ENCODE measurements at places on chromosomes 6 and 20.

GRCh38 chr6:148291876-148292275 is 50.8 kb upstream of the SASH1 start:
- no peak for DNase-seq

DNA sequence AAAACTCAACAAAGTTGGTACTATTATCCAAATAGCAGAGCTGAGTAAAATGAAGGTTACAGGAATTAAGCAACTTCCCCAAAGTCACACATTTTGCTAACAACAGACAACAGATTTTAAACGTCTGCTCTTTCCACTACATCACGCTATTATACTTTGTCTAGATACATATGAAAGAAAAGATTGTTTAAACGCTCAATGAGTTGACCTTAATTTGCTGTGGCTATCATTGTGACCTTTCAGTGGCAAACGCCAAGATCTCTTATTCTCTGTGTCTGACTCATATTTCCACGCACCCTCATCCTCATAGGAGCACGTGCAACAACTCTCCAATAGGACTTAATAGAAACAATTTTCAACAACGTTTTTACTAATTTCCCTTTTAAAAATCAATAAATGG is 540.1 kb downstream of the MAFB start:
- no peak for DNase-seq

- DNase-seq: no peak
Measured at GRCh38 chr20:5465604-5465927, 148.8 kb upstream of the PROKR2 start.

- DNase-seq: no peak
Measured at GRCh38 chr6:163806755-163807499, 392.4 kb downstream of the QKI start.

DNA sequence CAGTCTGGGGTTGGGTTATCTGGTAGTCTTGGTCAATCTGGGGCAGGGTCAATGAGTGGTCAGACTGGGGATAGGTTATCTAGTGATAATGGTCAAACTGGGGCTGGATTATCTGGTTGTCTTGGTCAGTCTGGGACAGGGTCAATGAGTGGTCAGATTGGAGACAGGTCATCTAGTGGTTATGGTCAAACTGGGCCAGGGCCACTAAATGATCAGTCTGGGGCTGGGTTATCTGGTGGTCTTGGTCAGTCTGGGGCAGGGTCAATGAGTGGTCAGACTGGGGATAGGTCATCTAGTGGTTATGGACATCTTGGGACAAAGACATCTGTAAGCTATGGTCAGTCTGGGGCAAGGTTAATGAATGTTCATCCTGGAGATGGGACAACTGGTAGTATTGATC is 28.5 kb upstream of the BPIFA2 start:
- no peak for DNase-seq
